ENCODE measurements at places on chromosomes 6 and 20.
A peak's percentile ranks its signal among the peaks of the same experiment; 100 is the strongest.

- no peak for DNase-seq
- H3K27me3 ChIP-seq, result no peaks in the 10 kb centered on the region
- H3K4me1 ChIP-seq, result no peaks in the 10 kb centered on the region
- H3K36me3 ChIP-seq, result no peaks in the 10 kb centered on the region
These were observed 25.0 kb downstream of the SLC22A1 start for GRCh38 chr6:160146454-160147145.

DNA sequence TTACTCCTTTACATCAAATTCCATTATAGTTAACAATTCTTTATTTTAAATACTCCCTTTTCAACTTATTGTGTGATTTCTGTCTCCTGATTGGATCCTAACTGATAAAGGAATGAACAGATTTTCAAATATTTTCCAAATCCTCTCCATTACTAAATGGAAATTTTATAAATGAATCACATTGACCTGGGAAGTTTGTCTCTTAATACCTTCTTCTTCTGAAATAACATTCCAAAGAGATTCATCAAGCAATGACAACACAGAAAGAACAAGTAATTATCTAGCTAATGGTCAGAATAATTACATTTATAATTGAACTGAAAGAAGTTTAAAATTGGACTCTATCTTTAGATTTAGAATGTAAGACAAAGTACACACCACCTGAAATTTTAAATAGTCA lies 515.4 kb upstream of the PTCHD4 start:
- H3K27me3 ChIP-seq, result no peaks in the 10 kb centered on the region
- no peaks in the 10 kb centered on the region for H3K4me1 ChIP-seq
- DNase-seq, result no peak
- H3K36me3 ChIP-seq, result no peaks in the 10 kb centered on the region

GRCh38 chr6:56567501-56567900 lies 75.2 kb downstream of the DST start:
- H3K36me3 ChIP-seq, result no peaks in the 10 kb centered on the region
- no peaks in the 10 kb centered on the region for H3K4me1 ChIP-seq
- H3K4me3 ChIP-seq, result no peak overlapping the region
- no peaks in the 10 kb centered on the region for H3K27me3 ChIP-seq

GRCh38 chr6:158042245-158042798 lies 60.7 kb downstream of the SYNJ2 start:
- DNase-seq, result peak; percentile 8
- H3K36me3 ChIP-seq, result peaks cover 3% of the 10 kb centered on the region
- peak overlapping the region; percentile 55 for H3K27ac ChIP-seq
- peaks cover 17% of the 10 kb centered on the region for H3K4me1 ChIP-seq
- no peaks in the 10 kb centered on the region for H3K27me3 ChIP-seq

- H3K4me3 ChIP-seq, result no peak overlapping the region
- H3K27ac ChIP-seq, result no peak overlapping the region
- no peaks in the 10 kb centered on the region for H3K4me1 ChIP-seq
These were observed 78.6 kb downstream of the LINC00237 start for GRCh38 chr20:21027569-21027968.

- no peaks in the 10 kb centered on the region for H3K36me3 ChIP-seq
- no peak overlapping the region for H3K4me3 ChIP-seq
- no peaks in the 10 kb centered on the region for H3K4me1 ChIP-seq
- no peak overlapping the region for H3K27ac ChIP-seq
These were observed 33.1 kb upstream of the TMEM30A start for GRCh38 chr6:75317503-75318206.

GRCh38 chr20:3420211-3420707 lies 12.8 kb upstream of the DNAAF9 start:
- H3K27ac ChIP-seq, result peak overlapping the region; percentile 47
- peaks cover 14% of the 10 kb centered on the region for H3K4me1 ChIP-seq
- DNase-seq, result no peak

- H3K27me3 ChIP-seq, result peaks cover 4% of the 10 kb centered on the region
- H3K4me3 ChIP-seq, result no peak overlapping the region
- DNase-seq, result no peak
- H3K4me1 ChIP-seq, result no peaks in the 10 kb centered on the region
- no peak overlapping the region for H3K27ac ChIP-seq
- no peaks in the 10 kb centered on the region for H3K36me3 ChIP-seq
These were observed 42.7 kb upstream of the NHSL1 start for GRCh38 chr6:138541823-138542481.

- DNase-seq, result no peak
- H3K36me3 ChIP-seq, result no peaks in the 10 kb centered on the region
- no peaks in the 10 kb centered on the region for H3K4me1 ChIP-seq
- no peak overlapping the region for H3K27ac ChIP-seq
- no peak overlapping the region for H3K4me3 ChIP-seq
These were observed 296.3 kb downstream of the QKI start for GRCh38 chr6:163710532-163711470.

GRCh38 chr6:52059821-52060220 lies 27.6 kb downstream of the PKHD1 start:
- H3K4me3 ChIP-seq, result no peak overlapping the region
- H3K36me3 ChIP-seq, result no peaks in the 10 kb centered on the region
- no peak for DNase-seq
- H3K27me3 ChIP-seq, result no peaks in the 10 kb centered on the region
- no peak overlapping the region for H3K27ac ChIP-seq

GRCh38 chr6:72084992-72085569 lies 198.7 kb downstream of the RIMS1 start:
- no peak for DNase-seq
- H3K4me3 ChIP-seq, result no peak overlapping the region
- H3K4me1 ChIP-seq, result no peaks in the 10 kb centered on the region
- no peaks in the 10 kb centered on the region for H3K27me3 ChIP-seq

- H3K27me3 ChIP-seq, result peaks cover 3% of the 10 kb centered on the region
- H3K36me3 ChIP-seq, result no peaks in the 10 kb centered on the region
- H3K4me3 ChIP-seq, result no peak overlapping the region
- no peak for DNase-seq
- H3K4me1 ChIP-seq, result no peaks in the 10 kb centered on the region
- no peak overlapping the region for H3K27ac ChIP-seq
These were observed 19.3 kb upstream of the SEC63 start for GRCh38 chr6:107977283-107977682.

GRCh38 chr6:139285590-139285989 lies 6.2 kb downstream of the TXLNB start:
- no peak overlapping the region for H3K4me3 ChIP-seq
- no peaks in the 10 kb centered on the region for H3K36me3 ChIP-seq
- peaks cover 16% of the 10 kb centered on the region for H3K4me1 ChIP-seq
- H3K27ac ChIP-seq, result no peak overlapping the region
- no peaks in the 10 kb centered on the region for H3K27me3 ChIP-seq
- no peak for DNase-seq

- no peaks in the 10 kb centered on the region for H3K36me3 ChIP-seq
- H3K4me3 ChIP-seq, result no peak overlapping the region
- no peak for DNase-seq
- H3K27ac ChIP-seq, result no peak overlapping the region
- no peaks in the 10 kb centered on the region for H3K4me1 ChIP-seq
- H3K27me3 ChIP-seq, result no peaks in the 10 kb centered on the region
These were observed 303.8 kb downstream of the COL12A1 start for GRCh38 chr6:74902089-74902488.

- no peak for DNase-seq
- peak overlapping the region; percentile 97 for H3K4me3 ChIP-seq
- H3K4me1 ChIP-seq, result peaks cover 55% of the 10 kb centered on the region
- H3K27me3 ChIP-seq, result no peaks in the 10 kb centered on the region
- H3K36me3 ChIP-seq, result peaks cover 28% of the 10 kb centered on the region
- H3K27ac ChIP-seq, result peak overlapping the region; percentile 97
These were observed 622 bp downstream of the GPANK1 start for GRCh38 chr6:31663961-31664789.

DNA sequence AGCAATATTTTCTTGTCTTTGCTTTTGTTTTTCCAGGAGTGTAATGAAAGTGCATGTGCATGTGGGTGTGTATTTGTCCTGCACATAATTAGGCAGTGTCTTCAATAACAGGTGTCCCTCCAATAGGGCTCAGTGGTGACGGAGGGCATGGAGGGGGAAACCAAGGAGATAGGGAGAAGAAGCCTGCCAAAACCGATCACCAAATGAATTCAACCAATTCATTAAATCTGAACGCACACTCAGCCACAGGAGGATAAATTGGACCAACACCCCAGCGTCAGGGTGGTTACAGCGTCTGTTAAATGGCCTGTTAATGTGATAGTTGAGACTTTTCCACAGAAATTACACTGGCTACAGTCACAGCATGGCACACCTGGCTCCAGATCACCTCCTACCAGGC lies 527.6 kb downstream of the CD83 start:
- no peaks in the 10 kb centered on the region for H3K27me3 ChIP-seq
- H3K4me1 ChIP-seq, result no peaks in the 10 kb centered on the region
- H3K4me3 ChIP-seq, result no peak overlapping the region
- DNase-seq, result no peak

- H3K4me1 ChIP-seq, result no peaks in the 10 kb centered on the region
- no peak for DNase-seq
- no peak overlapping the region for H3K27ac ChIP-seq
These were observed 14.8 kb upstream of the TENT5A start for GRCh38 chr6:81767163-81767891.

DNA sequence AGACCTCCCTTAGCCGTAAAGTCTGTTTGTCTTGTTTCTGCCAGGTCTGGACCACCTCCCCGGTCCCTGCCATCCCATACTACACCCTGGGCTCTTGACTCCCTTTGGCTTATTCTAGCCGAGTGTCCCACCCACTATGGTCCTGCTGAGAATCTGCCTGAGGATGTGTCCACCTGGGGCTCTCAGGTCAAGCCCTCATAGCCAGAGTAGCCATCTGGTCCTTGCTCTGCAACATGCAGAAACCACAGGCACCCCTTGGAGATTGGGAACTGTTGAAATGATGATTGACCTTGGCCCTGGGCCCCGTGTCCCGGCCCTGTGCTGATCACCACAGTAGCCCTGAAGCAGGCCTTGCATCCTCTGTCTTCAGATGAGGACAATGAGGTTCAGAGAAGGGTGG lies 44.0 kb downstream of the VSTM2L start:
- H3K27me3 ChIP-seq, result no peaks in the 10 kb centered on the region
- H3K4me3 ChIP-seq, result no peak overlapping the region
- H3K27ac ChIP-seq, result no peak overlapping the region
- no peaks in the 10 kb centered on the region for H3K36me3 ChIP-seq

GRCh38 chr20:54346276-54346675 lies 129.1 kb upstream of the DOK5 start:
- DNase-seq, result no peak
- H3K36me3 ChIP-seq, result no peaks in the 10 kb centered on the region
- H3K4me3 ChIP-seq, result no peak overlapping the region
- H3K4me1 ChIP-seq, result no peaks in the 10 kb centered on the region
- no peak overlapping the region for H3K27ac ChIP-seq

GRCh38 chr6:3405679-3406078 lies 51.2 kb downstream of the SLC22A23 start:
- no peak for DNase-seq
- H3K27ac ChIP-seq, result no peak overlapping the region
- no peaks in the 10 kb centered on the region for H3K27me3 ChIP-seq
- no peaks in the 10 kb centered on the region for H3K4me1 ChIP-seq
- H3K4me3 ChIP-seq, result no peak overlapping the region

GRCh38 chr6:10529231-10529801 lies 8.2 kb downstream of the GCNT2 start:
- H3K27me3 ChIP-seq, result no peaks in the 10 kb centered on the region
- H3K4me1 ChIP-seq, result peaks cover 11% of the 10 kb centered on the region
- no peaks in the 10 kb centered on the region for H3K36me3 ChIP-seq
- H3K27ac ChIP-seq, result no peak overlapping the region
- peak overlapping the region; percentile 66 for H3K4me3 ChIP-seq
- no peak for DNase-seq

- no peak overlapping the region for H3K4me3 ChIP-seq
- DNase-seq, result peak; percentile 53
- H3K27ac ChIP-seq, result no peak overlapping the region
- H3K4me1 ChIP-seq, result peaks cover 30% of the 10 kb centered on the region
- no peaks in the 10 kb centered on the region for H3K27me3 ChIP-seq
These were observed 12.9 kb downstream of the MAPRE1 start for GRCh38 chr20:32832664-32833063.

DNA sequence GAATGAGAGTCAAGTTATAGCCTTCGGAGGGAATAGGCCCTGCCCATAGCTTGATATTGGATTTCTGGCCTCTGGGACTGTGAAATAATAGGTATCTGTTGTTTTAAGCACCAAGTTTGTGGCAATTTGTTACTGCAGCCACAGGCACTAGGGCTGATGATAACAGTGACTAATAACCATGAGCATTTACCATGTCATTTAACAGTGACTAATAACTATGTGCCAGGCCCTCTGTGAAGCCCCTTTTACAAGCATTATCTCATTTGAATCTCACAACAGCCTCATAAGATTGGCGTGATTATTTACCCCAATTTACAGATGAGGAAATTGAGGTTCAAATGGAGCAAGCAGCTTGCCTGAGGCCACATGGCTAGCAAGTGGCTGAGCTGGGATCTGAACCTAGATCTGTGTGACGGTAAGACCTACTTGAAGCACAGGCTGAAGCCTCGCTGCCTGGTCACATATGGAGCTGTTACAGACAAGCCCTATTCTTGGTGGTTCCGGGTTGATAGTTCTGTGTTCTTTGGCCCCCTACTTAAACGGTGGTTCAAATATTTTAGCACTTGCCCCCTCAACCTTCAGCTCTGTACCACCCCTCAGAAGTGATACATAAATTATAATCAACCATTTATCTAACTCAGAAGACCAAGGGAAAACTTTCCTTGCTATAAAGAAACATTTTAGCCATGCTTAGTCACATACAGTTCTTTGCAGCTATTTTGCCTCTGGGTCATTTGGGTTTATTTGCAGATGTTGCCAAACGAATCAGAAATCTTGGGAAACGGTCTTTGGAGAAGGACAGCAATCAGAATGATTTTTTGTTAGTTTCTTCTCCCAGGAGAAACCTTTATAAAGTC lies 98.3 kb downstream of the ELOVL5 start:
- H3K36me3 ChIP-seq, result no peaks in the 10 kb centered on the region
- no peak for DNase-seq
- H3K27me3 ChIP-seq, result no peaks in the 10 kb centered on the region
- no peak overlapping the region for H3K4me3 ChIP-seq

DNA sequence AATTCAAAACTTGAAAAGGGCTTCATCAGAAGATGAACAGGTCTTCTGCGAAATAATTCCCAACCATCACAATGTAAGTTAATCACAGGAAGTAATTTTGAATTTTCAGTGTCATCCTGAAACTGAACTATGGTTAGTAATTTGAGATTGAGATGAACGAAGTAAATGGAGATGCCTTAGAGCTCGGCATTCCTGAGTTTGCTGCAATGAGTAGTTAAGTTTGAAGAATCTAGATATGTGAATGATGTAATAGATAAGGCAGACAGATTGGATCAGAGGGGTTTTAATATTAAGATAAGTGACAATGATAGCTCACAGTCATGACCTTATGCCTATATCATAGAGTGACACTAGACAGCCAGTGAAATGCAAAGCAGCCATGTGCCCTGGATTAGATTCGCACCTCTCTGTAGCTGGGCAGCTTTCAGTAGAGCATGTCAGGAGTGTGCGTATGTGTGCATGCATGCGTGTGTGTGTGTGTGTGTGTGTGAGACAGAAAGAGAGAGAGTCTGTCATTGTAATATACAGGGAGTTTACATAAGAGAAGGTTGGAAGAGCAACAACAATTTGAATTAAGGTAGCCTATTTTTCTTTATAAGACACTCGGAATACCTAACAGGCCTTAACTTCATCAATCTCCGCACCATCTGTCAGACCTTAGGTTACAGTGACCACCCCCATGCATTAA lies 233.0 kb downstream of the GMPR start:
- no peak for DNase-seq
- no peaks in the 10 kb centered on the region for H3K36me3 ChIP-seq
- peaks cover 34% of the 10 kb centered on the region for H3K4me1 ChIP-seq
- H3K4me3 ChIP-seq, result no peak overlapping the region
- no peaks in the 10 kb centered on the region for H3K27me3 ChIP-seq
- H3K27ac ChIP-seq, result no peak overlapping the region

All from CD8-positive, alpha-beta memory T cell (primary cell).